ENCODE measurements at places on chromosomes 6 and 20.

DNA sequence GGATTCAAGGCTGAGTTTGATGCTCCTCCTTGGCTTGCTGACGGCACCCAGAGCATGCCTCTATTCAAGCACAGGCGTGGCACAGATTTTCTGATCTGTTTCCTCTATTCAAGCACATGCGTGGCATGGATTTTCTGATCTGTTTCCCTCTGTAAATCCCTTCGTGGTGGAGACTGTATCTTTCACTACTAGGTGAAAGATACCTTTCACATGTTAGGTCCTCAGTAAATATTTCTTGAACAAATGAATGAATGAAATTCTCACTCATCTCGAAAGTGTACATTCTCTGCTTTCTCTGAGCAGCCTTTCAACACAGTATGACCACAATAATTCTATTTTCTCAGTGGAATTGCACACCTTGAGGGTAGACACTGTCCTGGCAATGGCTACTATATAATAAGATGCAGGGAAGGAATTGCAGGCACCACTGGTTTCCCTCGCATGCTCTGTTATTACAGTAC, 72.6 kb upstream of the F13A1 start:
- no peak for DNase-seq

DNA sequence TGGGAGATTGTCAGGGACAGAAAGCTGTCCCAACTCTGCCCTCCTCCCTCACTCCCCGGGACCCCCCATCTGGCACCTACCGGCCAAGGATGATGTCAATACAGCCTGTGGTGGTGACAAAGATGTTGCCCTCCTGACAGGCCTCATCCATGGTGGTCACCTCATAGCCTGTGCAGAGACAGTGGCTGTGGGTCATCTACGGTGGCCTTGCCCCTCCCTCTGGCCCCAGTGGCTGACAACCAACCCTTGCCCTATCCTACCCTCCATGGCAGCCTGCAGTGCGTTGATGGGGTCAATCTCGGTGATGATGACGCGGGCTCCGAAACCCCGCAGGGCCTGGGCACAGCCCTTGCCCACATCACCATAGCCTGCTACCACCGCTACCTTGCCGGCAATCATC, 12.7 kb downstream of the AHCY start:
- DNase-seq: no peak

- no peak for DNase-seq
Measured at GRCh38 chr20:58706150-58706892, 13.7 kb downstream of the NPEPL1 start.

DNA sequence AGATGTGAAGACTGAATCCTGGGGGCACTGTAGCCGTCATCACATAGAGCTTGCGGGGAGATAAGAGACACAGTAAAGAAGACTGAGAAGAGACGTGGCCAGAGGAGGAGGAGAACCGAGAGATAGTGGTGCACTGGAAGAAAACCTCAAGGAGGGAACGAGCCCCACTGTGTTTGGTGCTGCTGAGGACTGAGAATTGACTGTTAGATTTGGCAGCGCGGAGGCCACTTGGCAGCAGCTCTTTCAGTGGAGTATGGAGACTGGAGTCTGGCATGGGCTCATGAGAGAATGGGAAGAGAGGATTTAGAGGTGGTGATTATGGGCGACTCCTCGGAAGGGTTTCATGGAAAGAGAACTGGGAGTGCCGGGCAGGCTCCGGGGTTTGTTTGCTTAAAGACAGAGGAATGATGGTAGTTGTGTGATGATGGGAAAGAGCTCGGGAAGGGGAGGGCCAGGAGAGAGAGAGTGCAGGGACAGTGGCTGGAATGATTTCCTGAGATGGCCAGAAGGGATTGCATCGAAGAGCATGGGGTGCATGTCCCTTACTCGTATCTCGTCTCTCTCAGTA, 18.0 kb downstream of the CDYL start:
- peak; percentile 30 for DNase-seq

GRCh38 chr6:142722012-142722411, 223.0 kb downstream of the HIVEP2 start:
- DNase-seq: no peak

DNA sequence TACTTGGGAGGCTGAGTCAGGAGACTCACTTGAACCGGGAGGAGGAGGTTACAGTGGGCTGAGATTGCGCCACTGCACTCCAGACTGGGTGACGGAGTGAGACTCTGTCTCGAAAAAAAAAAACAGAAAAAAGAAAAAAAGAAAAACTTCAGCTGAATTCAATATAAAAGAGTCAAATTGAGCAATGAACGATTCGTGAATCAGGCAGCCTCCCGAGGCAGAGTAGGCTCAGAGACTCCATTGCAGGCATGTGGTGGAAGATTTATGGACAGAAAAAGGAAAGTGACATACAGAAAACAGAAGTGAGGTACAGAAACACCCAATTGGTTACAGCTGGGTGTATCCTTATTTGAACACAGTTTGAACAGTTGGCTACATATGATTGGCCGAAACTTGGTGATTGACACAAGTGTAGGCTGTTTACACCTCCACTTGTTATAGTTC, 56.3 kb downstream of the HLA-DPB1 start:
- no peak for DNase-seq

- DNase-seq: no peak
Measured at GRCh38 chr20:48584391-48585060, 243.3 kb downstream of the PREX1 start.

DNA sequence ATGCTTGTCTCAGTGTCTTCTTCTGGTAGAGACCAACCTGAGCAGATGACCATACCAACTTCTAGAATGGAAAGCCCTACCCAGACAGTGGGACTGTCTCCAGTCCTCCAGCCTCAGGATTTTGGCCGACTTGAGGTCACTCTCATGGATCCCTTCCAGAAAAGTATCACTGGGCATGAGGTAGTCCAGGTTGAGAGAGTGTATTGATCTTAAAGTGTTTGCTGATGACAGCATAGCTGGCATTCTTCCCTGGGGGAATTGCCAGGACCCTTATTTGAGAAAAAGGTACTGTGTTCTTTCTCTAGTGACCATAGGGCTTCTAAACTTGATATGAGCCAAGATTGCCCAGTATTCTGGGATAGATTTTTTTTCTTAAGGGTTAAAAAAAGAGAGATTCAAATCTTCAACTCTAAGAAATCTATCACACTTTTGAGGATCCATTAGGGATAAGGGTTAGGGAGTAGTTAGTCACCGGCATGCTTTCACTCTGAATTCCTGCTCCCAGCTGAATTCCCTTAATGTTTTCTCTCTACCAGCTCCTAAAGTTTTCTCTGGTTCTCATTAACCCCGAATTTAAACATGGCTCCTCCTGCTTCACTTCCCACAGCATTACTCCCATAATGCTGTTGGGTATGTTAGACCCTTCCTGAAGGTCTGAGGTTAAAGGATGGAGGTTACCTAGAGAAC, 73.6 kb upstream of the FLRT3 start:
- no peak for DNase-seq

- no peak for DNase-seq
Measured at GRCh38 chr6:112188906-112189305, 65.5 kb downstream of the LAMA4 start.

DNA sequence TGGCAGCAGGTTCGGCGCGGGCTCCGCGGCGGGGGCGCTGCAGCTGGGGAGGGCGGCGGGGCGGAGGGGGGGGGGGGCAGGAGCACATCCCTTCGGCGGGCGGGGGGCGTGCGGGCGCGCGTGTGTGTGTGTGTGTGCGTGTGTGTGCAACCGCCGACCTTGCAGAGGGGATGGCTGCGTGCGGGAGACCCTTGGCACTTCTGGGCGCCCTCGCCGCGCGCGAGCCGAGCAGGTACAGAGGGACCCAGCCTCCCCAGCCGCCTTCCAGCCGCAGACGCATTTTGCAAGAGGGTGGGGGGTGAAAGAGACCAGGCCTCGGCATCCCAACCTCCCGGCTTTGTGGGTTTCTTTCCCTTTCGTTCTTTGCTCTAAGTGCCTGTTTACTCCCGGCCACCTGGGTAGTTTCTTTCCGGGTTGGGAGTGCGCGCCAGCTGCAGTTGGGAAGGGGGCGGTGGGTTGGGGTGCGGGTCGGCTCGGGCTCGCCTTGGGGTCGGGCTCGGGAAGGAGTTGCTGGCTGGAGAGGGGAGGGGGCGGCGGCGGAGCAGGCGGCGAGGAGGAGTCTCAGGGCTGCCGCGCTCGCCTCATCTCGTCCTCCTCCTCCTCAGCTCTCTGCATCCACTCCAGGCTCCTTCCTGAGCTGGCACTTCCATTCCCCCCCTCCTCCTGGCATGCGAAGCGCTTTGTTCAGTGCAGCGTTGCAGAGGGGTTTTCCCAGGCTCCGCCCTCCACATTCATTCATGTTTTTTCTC, 620 bp downstream of the HIVEP1 start:
- peak; percentile 35 for DNase-seq

- DNase-seq: no peak
Measured at GRCh38 chr20:57332105-57333089, 2.8 kb downstream of the SPO11 start.

DNA sequence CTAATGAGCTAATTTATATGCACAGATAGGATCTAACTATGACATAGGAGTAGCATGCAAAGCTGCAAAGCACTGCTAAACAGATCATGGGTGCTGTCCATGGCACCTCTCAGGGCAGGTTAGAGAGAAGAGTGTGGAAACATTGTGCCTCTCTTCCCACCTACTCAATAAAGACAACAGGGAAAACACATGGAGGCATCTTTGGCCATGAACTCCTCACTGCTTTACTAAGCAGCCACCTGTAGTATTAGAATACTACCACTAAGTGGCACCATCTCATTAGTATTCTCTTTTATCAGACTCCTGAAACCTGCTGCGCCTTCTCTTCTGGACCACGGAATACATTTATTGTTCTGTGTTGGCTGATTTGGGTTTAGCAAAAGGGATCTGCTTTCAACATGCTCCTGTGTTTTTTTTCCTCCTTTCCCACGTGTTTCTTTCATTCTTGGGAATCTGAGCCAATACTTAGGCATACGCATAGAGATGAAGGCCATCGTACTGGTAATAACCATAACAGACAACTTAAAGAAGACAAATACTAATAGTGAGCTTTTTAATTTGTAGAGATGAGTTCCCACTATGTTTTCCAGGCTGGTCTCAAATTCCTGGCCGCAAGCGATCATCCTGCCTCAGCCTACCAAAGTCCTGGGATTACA, 9.4 kb upstream of the HDDC2 start:
- peak; percentile 49 for DNase-seq

- DNase-seq: no peak
Measured at GRCh38 chr6:5976811-5977210, 29.9 kb downstream of the NRN1 start.

DNA sequence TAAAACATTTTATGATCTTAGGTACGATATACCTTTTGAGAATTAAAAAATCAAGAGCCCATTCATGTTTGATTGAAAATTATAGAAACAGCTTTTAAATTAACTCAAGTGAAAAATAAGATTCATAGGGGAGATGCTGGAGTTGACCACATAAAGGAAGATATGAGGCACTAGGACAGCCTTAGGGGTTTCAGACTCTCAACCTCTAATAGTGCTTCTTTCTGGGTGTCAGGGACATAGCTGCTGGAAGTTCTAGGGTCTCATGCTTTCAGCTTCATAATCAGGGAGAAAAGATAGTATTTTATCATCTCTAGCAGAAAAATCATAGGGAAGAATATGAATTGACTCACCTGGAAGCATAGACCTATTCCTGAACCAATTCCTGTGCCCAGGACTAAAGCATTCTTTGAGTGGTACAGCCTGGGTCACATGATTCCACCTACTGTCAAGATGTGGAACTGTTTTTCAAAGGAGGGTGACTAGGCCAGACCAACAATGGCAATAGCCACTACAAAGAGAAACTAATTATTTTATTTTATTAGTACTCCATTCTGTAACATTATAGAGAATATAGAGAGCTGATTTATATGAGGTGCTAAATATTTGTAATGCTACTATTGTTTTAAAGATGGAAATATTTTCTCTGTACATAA, 27.8 kb upstream of the CENPW start:
- no peak for DNase-seq

- no peak for DNase-seq
Measured at GRCh38 chr20:59781226-59781625, 152.2 kb downstream of the SYCP2 start.

DNA sequence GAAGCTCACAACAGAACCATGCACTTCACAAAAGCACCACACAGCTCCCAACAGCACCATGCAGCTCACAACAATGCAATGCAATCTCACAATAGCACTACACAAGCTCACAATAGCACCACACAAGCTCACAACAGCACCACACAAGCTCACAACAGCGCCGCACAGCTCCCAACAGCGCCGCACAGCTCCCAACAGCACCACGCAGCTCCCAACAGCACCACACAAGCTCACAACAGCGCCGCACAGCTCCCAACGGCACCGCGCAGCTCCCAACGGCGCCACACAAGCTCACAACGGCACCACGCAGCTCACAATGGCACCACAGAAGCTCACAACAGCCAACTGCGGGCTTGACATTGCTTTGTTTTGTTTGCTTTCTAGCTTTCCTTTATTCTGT, 198.1 kb downstream of the DLL1 start:
- DNase-seq: no peak

- no peak for DNase-seq
Measured at GRCh38 chr20:53513489-53514298, 79.9 kb downstream of the ZNF217 start.

DNA sequence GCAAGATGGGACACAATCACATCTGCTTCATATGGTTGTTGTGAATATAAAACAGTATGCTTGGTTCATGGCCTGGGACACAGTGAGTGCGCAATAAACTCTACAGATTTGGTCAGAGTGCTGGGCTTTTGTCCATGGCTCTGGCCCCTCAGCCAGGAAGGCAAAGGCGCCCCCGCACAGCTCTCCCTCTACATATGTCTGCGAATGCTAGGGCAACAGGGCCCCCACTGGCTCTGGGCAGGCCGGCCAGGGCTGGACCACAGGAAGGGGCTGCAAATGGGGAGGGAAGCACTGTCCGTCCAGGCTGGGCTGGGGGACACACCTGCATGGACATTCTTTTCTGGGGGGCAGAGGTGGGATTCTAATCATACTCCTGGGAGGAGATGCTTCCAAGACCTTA, 151.8 kb upstream of the MLN start:
- DNase-seq: no peak

DNA sequence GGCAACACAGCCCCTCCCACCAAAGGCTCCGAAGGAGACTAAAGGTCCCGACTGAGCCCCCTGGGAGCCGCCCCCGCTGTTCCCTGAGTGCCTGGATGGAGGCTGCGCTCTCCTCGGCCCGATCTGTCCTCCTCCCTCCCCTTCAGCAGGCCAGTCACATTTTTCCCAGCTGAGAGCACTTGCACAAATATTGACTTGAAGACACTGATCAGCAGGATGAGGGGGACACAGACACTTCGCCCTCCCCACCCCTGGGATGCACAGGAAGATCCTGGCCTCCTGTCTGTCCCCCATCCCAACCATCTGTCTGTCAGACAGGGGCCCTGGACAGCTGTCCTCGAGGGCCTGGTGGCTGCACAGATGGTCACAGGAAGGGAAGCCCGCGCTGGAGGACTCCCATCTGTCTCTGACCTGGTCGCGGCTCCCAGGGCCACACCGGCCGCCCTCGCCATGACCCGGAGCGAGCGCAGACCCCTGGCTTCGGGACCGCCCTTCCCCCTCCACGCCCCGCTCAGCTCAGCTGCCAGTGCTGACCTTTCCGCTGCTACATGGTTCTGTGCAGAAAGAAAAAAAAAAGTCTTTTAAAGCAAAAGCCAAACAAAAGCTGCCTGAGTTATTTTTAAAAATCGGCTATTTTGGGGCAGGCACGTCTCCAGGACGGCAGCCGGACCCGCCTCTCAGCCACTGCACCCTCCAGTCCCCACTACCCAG, 11.1 kb downstream of the LAMA5 start:
- no peak for DNase-seq

All from hematopoietic multipotent progenitor cell treated with erythropoietin and hydrocortisone succinate and interleukin-3 and kit ligand, for 15 days (in vitro differentiated cells).